Omental fat pad (tissue), 4 donors: ENCODE measurements at places on chromosomes 7 and 10. TPM values are rescaled to one million over a fixed set of nuclear protein-coding genes. Genes with fewer than 3 reads are reported as not detected.

- no peak for DNase-seq
These were observed 19.3 kb upstream of the PRKAR1B start for GRCh38 chr7:746155-747061.

DNA sequence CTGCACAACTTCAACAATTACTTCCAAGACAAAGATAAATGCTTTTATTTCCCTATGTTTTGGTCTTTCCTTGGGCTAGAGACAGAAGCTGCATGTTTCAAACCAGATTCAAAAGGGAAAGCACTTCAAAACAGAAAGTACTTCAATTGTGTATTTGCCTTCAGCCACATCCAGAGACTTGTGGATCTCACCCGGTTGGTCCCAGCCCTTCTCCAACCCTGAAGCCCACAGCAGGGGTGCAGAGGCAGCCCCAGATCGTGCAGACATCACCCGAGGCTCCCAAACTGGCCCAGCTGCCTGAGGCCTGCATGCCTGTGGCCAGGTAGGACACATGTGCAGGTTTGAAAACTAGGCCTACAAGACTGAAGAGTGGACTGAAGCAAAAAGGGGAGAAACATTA is 80.8 kb downstream of the ALOX5 start:
- no peak for DNase-seq

DNA sequence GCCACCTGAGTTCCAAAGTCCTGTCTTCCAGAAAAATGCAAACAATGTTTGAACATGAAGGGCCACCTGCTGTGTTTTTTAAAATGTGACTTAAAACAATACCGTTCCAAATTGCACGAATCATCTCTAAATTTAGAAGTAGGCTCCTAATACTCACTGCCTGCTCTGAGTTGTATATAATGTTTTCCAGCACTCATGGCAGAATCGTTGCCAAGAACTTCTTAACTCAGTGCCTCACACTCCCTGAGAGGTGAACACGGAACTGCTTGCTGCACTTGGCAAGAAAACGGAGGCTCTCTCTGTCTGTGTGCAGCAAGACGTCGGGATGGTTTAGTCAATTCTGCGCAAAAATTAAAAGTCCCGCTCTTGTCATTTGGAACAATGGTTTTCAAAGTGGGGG is 757.3 kb upstream of the AUTS2 start:
- no peak for DNase-seq

Gene FAM13C
- 15.6 TPM for total RNA-seq

DNA sequence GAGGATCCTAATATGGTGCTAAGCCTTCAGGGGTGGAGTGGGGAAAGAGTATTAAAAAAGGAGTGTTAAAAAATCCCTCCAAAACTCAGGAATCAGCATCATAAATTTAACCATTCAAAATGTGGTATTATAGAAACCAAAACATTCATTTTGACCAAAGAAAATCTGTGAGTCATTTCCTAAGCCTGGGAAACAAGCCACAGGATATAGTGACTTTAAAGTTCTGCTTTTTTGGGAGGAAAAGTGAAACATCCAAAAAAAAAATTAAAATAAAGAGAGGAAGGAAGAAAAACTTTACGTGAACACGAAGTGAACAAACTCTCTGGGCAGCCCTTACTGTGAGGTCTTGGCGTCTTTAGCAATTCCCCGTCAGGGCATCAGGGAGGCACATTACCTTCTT is 74.0 kb upstream of the GSDME start:
- no peak for DNase-seq

DNA sequence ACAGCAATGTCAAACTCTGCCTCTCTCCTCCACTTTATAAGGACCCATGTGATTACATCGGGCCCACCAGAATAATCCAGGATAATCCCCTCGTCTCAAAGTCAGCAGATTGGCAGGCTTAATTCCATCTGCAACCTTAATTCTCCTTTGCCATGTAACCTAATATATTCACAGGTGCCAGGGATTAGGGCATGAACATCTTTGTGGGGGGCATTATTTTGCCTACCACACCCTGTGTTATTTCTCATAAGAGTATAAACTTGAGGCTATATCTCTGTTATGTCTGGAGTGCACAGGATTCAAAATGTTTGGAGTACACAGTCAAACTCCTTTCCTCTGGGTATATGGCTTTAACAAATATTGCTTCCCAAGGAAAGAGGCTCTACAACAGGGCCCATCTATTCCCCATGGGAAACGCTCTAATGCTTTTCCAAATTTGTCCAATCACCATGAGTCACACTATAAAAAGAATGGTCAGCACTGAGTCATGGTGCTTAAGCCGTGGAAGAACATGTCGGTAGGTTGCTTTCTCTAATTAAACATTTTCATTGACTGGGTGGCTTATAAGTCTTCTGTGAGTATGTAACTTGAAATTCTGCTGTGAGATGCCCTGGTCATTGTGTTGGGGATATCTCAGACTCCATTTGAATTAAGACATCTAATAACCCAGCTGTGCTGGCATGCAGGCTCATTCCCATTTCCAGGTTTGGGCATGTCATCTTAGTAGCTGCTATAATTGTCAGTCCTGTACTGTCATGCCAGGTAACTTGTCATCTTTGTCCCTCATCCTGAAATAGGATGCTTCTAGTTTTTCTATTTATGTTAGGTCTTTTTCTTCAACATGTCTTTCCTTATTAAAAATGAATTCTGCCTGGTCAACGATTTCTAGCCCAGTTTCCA is 11.5 kb upstream of the AKR1B10 start:
- DNase-seq, result no peak

DNA sequence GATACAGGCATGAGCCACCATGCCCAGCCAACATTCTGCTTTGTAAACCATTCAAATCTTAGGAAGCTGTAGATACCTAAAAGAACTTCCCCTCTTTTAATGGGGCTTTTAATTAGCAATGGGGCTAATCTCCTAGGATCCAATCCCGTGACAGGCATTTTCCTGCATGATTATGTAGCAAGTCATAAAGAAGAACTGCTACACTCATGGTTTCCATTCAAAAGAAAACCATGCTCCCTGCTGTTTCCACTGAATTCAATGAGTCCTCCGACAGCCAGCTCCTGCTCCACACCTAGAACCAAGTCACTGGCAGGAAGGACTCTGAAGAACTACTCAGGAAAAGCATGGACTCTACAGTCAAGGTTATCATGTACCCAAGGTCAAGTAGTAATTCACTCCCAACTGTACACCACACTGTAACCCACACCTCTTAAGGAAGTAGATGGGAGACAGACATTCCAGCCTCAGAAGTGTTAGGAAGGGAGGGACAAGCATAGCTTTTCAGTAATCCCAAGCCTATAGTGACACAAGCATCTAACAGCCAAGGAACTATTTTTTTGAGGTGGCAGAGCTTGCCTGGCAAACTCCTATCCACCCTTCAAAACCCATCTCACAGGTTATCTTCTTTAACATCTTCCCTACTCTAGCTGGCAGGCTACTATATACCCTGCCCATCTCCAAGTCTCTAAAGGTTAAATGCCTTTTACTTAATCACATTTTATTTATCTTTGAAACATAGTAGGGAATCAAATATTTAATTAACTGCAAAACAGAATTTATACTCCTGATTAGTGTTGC is 47.5 kb downstream of the CTBP2 start:
- no peak for DNase-seq

DNA sequence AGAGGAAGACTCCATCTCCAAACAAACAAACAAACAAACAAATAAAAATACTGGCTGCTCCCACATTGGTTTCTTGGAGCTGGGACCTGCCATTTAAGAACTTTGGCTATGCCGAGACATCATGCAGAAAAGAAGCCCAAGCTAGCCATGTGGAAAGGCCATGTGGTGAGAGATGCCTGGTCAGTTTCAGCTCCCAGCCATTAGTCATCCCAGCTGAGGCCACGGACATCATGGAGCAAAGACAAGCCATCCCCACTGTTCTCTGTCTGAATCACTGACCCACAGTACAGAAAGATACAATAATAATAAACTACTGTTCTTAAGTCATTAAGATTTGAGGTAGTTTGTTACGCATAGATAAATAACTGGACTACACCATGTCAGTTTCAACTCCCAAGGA is 70.0 kb upstream of the PCBD1 start:
- DNase-seq, result no peak

Gene NEURL1
- total RNA-seq, result not detected

DNA sequence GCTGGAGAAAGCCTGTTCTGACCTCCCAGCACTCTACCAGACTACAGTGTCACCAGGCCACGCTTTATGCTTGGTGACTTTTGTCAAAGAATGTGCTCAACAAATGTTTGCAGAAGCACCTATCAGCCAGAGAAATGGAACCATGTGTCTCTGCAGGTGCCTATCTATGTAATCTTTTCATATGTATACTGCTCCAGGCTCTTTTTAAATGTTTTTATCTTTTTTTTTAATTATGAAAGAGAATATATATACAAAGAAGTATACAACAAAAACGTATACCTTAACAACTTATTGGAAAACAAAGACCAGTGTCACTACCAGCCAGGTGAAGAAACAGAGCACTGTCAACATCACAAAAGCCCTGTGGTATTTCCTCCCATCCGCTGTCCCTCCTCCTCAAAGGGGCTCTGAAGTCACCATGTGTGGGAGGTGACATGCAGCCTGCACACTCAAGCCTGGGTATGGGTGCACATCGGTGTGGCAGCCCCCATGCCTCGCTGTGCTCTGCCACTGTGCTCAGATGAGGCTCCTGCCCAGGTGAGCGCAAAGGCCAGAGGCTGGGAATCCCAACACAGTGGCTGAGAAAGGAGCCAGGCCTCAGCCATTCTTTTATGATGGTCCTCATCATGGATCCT is 120.6 kb downstream of the CLEC2L start:
- no peak for DNase-seq
